ENCODE measurements at places on chromosomes 1 and 21. TPM values are rescaled to one million over a fixed set of nuclear protein-coding genes. Genes with fewer than 3 reads are reported as not detected.

GRCh38 chr21:45367402-45368351, 37.3 kb upstream of the COL18A1 start:
- no peaks in the 10 kb centered on the region for H3K36me3 ChIP-seq
- no peaks in the 10 kb centered on the region for H3K4me1 ChIP-seq
- no peaks in the 10 kb centered on the region for H3K27me3 ChIP-seq
- DNase-seq = no peak
- no peak overlapping the region for H3K4me3 ChIP-seq

METTL18 gene
- total RNA-seq = 11.4 TPM

DNA sequence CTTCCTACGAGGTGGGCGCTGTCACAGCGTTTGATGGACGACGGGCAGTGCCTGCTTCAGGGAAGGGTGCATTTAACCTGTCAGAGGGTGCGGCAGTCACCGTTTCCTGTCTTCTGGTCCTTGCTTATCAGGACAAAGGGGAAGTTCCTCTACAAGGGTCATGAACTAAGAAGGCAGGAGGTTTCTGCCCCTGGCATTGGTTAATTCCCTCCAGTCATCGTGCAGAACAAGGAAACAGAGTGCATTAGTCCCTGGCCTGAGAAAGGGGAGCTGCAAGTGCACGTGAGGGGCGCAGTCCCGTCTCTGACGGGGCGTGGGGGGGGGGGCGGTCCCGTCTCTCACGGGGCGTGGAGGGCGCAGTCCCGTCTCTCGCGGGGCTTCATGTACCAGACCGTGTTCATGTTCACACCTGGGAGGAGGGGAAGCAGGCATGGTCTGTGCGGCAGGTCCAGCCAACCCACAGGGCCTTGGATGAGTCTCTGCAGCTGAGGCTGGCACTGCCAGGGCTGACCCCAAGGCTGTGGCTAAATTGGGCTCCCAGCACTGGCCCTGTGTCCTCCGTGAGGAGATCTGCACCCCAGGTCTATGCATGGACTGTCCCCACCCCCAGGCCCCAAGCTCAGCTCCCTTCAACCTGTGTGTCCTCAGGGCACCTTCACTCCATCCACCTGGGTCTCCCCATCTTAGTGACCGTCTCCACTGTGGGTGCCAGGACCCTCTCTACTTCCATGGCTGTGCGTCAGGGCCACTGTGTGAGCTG, 89.2 kb upstream of the COL6A1 start:
- no peak overlapping the region for H3K4me3 ChIP-seq
- no peaks in the 10 kb centered on the region for H3K27me3 ChIP-seq
- H3K27ac ChIP-seq = no peak overlapping the region
- peaks cover 57% of the 10 kb centered on the region for H3K4me1 ChIP-seq

- no peaks in the 10 kb centered on the region for H3K27me3 ChIP-seq
- peaks cover 13% of the 10 kb centered on the region for H3K4me1 ChIP-seq
Measured at GRCh38 chr21:42737951-42738590, 84.7 kb downstream of the PDE9A start.

LCK gene
- 509 TPM for total RNA-seq

- H3K4me3 ChIP-seq = no peak overlapping the region
- no peak for DNase-seq
- no peaks in the 10 kb centered on the region for H3K4me1 ChIP-seq
- no peaks in the 10 kb centered on the region for H3K27me3 ChIP-seq
Measured at GRCh38 chr21:15243406-15243805, 178.6 kb upstream of the NRIP1 start.

BOLA1 gene
- total RNA-seq = 26.4 TPM

GRCh38 chr1:75710832-75711231, 13.7 kb upstream of the ACADM start:
- H3K27ac ChIP-seq = no peak overlapping the region
- no peaks in the 10 kb centered on the region for H3K36me3 ChIP-seq
- no peaks in the 10 kb centered on the region for H3K27me3 ChIP-seq
- H3K4me1 ChIP-seq = no peaks in the 10 kb centered on the region
- no peak for DNase-seq

DNA sequence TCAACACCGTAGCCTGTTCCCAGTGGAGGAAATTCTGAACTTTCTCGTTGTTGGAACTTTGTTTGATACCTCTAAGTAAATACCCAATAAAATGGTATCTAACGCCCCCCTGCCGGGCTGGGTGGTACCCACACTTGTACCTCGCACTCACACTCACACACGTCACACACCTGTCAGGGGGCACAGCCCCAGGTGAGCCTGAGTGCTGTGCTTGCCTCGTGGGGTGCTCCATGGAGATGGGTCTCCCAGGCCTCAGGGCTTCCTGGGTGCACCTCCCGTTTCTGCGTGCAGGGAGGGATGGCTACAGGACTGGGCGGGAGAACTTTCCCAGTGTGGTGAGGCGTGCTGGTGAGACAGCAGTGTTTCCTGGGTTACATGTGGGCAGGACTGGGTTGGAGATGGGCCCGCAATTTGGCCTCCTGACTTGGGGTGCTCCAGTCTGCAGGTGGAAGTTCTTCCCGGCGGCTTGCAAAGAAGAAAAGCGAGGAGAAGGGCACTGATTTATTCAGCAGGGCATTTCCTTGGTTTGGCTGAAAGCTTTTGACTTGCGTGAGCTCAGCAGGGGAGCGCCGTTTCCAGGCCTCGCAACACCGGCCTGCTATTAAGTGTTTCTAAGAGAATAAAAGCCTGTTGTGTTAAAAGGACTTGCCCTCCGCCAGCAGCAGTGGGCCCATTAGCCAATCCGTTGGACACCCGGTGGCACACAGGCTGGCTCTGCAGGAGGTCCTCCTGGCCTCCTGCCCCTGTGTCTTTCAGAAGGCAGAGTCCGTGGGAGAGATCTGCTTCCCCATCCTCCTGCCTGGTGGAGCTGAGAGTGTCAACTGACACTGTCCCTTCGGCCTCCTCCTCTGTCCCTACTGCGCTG, 79.7 kb downstream of the KIF26B start:
- no peak overlapping the region for H3K27ac ChIP-seq
- H3K4me1 ChIP-seq = no peaks in the 10 kb centered on the region
- H3K27me3 ChIP-seq = no peaks in the 10 kb centered on the region
- no peak overlapping the region for H3K4me3 ChIP-seq
- H3K36me3 ChIP-seq = no peaks in the 10 kb centered on the region

LRRC71 gene
- total RNA-seq = not detected

Measured in naive thymus-derived CD4-positive, alpha-beta T cell (primary cell).